ENCODE measurements at places on chromosomes 12 and 14. TPM values are rescaled to one million over a fixed set of nuclear protein-coding genes. Genes with fewer than 3 reads are reported as not detected.

GRCh38 chr14:53962953-53963319, 6.3 kb upstream of the BMP4 start:
- H3K4me3 ChIP-seq, result no peak overlapping the region
- no peak for DNase-seq
- no peaks in the 10 kb centered on the region for H3K36me3 ChIP-seq
- H3K27me3 ChIP-seq, result no peaks in the 10 kb centered on the region

DNA sequence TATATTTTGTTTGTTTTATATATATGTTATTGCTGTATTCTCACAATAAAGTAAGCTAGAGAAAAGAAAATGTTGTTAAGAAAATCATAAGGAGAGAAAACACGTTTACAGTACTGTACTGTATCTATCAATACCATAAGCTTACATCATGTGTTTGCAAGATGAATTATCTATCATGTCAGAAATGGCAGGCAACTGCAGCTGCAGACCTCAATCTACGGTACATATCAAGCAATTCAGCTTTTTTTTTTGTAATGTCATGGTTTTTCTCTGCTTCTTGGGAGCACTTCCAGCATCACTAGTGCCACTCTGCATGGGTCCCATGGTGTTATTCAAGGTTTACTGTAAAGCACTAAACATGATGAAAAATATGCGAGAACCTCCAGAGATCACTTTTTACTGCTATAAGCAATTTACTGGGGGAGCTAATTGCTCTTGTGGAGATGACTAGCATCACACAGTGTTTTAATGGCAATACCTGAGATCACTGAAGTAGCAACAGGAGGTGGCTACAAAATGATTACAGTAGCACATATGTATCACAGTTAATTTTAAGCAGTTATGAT, 9.0 kb upstream of the KRT2 start:
- no peak overlapping the region for H3K27ac ChIP-seq
- no peak for DNase-seq
- H3K4me1 ChIP-seq, result peaks cover 50% of the 10 kb centered on the region
- H3K27me3 ChIP-seq, result no peaks in the 10 kb centered on the region

- no peak overlapping the region for H3K4me3 ChIP-seq
- H3K27me3 ChIP-seq, result peaks cover 2% of the 10 kb centered on the region
- H3K27ac ChIP-seq, result no peak overlapping the region
- H3K4me1 ChIP-seq, result no peaks in the 10 kb centered on the region
These were observed 13.7 kb upstream of the LHX5 start for GRCh38 chr12:113485330-113485729.

DNA sequence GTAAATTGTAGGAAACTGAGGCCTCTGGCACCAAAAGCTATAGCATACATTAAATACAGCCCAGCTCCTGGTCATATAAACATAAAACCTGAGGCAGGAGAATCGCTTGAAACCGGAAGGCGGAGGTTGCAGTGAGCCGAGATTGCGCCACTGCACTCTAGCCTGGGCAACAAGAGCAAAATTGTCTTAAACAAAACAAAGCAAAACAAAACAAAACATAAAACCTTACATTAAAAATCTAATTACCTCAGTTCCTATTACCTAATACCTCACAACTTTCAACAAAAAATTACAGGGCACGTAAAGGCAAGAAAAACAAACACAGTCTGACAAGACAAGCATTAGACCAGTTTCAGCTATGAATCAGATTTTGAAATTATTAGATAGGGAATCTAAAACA, 36.7 kb downstream of the TMEM116 start:
- H3K4me1 ChIP-seq, result peaks cover 29% of the 10 kb centered on the region
- peak overlapping the region; percentile 83 for H3K27ac ChIP-seq
- no peak for DNase-seq
- H3K36me3 ChIP-seq, result no peaks in the 10 kb centered on the region
- no peaks in the 10 kb centered on the region for H3K27me3 ChIP-seq
- no peak overlapping the region for H3K4me3 ChIP-seq

RNASE4 gene
- 0.29 TPM for total RNA-seq

GRCh38 chr12:6925239-6925539, 2.6 kb upstream of the ATN1 start:
- H3K27me3 ChIP-seq, result no peaks in the 10 kb centered on the region
- peaks cover 9% of the 10 kb centered on the region for H3K36me3 ChIP-seq
- peaks cover 30% of the 10 kb centered on the region for H3K4me1 ChIP-seq
- H3K27ac ChIP-seq, result peak overlapping the region; percentile 39

- no peaks in the 10 kb centered on the region for H3K4me1 ChIP-seq
- no peaks in the 10 kb centered on the region for H3K36me3 ChIP-seq
- H3K4me3 ChIP-seq, result no peak overlapping the region
- DNase-seq, result no peak
- peaks cover 10% of the 10 kb centered on the region for H3K27me3 ChIP-seq
These were observed 1.5 kb downstream of the TMEM132C start for GRCh38 chr12:128268379-128268995.

KIF26A gene
- total RNA-seq, result 0.04 TPM

- H3K36me3 ChIP-seq, result no peaks in the 10 kb centered on the region
- peaks cover 7% of the 10 kb centered on the region for H3K4me1 ChIP-seq
- H3K27me3 ChIP-seq, result no peaks in the 10 kb centered on the region
- no peak overlapping the region for H3K27ac ChIP-seq
These were observed 20.9 kb upstream of the KRAS start for GRCh38 chr12:25271486-25272098.

SERPINA12 gene
- not detected for total RNA-seq

- H3K27ac ChIP-seq, result no peak overlapping the region
- DNase-seq, result no peak
- peaks cover 25% of the 10 kb centered on the region for H3K27me3 ChIP-seq
- no peak overlapping the region for H3K4me3 ChIP-seq
- peaks cover 11% of the 10 kb centered on the region for H3K4me1 ChIP-seq
- H3K36me3 ChIP-seq, result no peaks in the 10 kb centered on the region
These were observed 1.8 kb upstream of the BMAL2 start for GRCh38 chr12:27330846-27331245.

KRT4 gene
- total RNA-seq, result not detected

GRCh38 chr12:47611906-47612305, 93.9 kb downstream of the RPAP3 start:
- H3K27me3 ChIP-seq, result no peaks in the 10 kb centered on the region
- H3K4me3 ChIP-seq, result no peak overlapping the region
- no peak overlapping the region for H3K27ac ChIP-seq
- no peaks in the 10 kb centered on the region for H3K36me3 ChIP-seq
- no peaks in the 10 kb centered on the region for H3K4me1 ChIP-seq
- DNase-seq, result no peak

All from K562 (cell line).